Activated CD8-positive, alpha-beta memory T cell treated with anti-CD3 and anti-CD28 coated beads for 1 hour (primary cell): ENCODE measurements at places on chromosomes 3 and 15.

GRCh38 chr3:72129501-72130094 is 344.6 kb upstream of the PROK2 start:
- no peak for DNase-seq

GRCh38 chr3:43346978-43347749 is 60.8 kb downstream of the SNRK start:
- DNase-seq = no peak

GRCh38 chr3:14494279-14494972 is 45.7 kb downstream of the GRIP2 start:
- no peak for DNase-seq

DNA sequence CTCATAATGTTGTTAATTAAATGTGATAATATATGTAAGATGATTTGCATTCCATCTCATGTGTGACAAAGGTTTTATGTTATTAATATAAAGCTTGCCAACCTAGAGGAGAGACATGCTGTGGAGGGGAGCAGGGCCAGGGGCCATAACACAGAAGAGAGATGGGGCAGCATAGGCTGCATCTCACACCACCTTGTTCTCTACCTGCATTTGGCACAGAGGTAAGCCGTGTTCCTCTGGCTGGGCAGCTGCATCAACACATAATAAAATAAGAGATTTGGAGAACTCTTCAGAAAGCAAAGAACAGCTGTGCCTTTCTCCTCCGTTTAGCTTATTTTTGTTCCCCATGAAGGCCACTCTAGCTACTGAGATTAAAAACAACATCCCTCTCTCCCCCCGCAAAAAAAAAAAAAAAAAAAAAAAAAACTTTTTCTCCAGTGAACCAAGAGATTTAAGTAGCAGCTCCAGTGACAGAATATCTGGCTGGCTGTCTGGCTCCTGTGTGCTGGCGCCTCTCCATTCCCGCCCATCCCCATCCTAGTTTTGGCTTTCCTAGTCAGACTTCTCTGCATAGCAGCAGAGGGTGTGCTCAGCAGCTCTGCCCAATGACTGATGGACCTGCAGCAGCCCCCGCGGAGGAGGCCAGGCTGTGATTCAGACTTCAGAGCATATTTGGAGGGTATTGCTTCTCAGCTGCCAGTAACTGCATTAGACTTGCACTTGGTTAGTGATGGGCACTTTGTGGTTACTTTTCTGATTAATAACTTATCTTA is 52.2 kb upstream of the STXBP5L start:
- DNase-seq = no peak

- no peak for DNase-seq
Measured at GRCh38 chr15:100958326-100959065, 39.3 kb downstream of the LRRK1 start.

DNA sequence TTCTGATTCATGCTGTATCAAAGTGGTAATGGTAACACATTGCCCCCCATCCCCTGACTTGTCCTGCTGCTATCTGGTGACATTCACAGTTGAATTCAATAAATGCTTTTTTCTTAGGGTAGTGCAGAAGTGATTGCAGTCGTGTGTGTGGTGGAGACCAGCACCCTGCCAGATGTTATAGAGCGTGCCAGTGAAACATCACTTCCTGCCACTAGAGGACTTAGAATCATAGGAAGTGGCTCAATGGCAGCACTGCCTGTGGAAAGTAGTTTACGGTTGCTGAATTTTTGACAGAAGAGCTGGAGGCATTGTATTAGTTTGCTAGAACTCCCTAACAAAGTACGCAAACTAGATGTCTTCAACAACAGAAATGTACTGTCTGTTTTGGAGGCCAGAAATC is 37.4 kb upstream of the P2RY12 start:
- DNase-seq = no peak

- DNase-seq = no peak
Measured at GRCh38 chr3:53092216-53092615, 38.0 kb downstream of the RFT1 start.

GRCh38 chr3:10697918-10698317 is 118.1 kb upstream of the SLC6A11 start:
- no peak for DNase-seq

GRCh38 chr3:196638861-196639482 is 522 bp upstream of the NRROS start:
- no peak for DNase-seq

DNA sequence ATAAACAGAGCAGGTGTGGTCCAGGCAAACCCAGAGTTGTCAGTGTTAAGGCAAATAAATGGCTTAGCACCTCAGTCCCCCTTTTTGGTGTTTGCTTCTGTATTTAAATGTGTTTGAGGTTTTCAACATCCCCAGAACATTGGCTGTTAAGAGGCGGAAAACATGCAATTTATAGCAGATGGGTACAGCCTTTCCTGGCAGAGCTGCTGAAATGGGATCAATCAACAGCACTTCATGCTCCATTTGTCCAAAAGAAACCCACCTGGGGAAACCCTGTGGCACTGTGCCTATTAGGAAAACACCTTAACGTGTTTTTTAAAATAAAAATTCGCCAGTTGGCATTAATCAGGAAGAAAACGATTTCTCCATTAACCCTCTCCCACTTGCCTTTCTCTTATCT is 135.4 kb downstream of the MCTP2 start:
- DNase-seq = no peak

DNA sequence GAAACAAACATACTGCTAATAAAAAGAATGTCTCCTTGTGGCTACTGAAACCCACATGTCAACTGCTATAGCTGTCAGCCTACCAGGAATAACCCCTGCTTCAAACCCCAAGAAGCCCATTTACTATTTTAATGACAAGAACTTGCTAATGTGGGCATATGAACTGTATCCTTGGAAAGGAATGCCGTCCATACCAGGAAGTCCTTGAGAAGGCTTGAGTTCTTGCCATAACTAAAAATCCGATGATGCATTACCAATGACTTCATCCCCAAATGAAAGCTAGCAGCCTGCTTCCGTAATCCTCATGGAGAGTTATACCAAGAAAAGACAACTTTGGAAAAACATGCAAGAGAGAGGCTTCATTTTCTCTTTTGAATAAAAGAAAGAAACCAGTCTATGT is 34.8 kb downstream of the MINDY4B start:
- no peak for DNase-seq

DNA sequence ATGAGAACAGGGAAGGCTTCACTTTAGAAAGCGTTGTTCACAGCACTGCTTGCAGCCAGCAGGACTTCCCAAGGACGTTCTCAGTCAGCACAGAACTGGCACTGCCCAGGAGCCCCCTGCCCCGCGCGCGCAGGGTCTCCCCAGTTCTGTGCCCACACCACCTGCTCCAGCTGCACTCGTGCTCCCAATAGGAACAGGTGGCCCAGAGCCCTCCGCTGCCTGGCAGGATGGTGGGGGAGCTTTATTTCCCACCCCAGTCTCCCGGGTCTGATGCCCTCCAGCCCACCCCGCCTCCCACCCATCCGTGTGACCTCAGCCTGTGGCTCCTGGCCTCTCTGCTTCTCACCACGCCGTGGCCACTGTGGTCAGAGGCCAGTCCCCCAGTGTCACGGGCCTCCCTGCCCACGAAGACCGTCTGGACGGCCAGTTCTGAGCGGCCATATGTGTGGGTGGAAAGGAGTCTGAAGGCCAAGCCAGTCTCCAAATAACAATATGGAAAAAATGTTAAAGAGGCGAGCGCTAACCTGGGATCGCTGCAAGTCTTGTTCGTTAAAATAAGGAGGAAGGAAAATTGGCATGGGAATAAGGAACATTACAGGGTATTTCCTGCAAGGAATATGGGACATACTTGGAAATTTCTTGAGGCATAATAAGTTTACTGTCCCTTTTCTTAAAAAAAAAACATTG is 54.6 kb upstream of the PCSK6 start:
- no peak for DNase-seq

GRCh38 chr3:107063351-107063750 is 313.9 kb upstream of the CCDC54 start:
- DNase-seq = no peak

- no peak for DNase-seq
Measured at GRCh38 chr3:13525827-13526625, 22.9 kb upstream of the FBLN2 start.

GRCh38 chr15:63169788-63170187 is 12.5 kb upstream of the RPS27L start:
- DNase-seq = no peak

DNA sequence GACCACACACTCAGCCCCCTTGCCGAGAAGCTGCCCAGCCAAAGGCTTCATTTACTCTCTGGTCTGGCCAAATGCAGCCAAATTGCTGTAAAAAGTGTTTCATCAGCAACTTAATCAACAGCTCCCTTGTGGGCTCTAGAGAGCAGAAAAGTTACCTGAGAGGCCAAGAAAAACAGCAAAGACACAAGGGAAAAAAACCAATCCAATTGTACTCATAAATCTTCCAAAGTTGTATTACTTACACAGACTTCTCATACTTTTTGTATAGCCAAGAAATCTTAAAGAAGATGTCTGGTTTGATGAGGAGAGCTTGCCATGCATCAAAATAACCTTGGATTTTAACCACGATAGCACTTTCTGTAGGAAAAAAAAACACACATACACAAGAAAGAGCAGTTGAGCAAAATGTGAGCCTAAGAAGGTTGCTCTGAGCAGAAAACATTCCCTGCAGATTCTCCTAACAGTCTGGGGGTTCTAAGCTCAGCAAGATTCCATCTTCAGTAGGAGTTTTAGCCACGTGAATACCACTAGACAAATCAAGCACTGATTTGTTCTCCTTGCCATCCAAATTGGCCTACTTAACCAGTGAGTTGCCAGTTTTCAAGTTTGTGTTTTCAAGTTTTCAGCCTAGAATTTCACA is 120.0 kb downstream of the CYP19A1 start:
- no peak for DNase-seq

GRCh38 chr3:9552252-9552999 is 1.2 kb downstream of the LHFPL4 start:
- no peak for DNase-seq

- DNase-seq = no peak
Measured at GRCh38 chr15:52518487-52519371, 10.0 kb downstream of the MYO5A start.

DNA sequence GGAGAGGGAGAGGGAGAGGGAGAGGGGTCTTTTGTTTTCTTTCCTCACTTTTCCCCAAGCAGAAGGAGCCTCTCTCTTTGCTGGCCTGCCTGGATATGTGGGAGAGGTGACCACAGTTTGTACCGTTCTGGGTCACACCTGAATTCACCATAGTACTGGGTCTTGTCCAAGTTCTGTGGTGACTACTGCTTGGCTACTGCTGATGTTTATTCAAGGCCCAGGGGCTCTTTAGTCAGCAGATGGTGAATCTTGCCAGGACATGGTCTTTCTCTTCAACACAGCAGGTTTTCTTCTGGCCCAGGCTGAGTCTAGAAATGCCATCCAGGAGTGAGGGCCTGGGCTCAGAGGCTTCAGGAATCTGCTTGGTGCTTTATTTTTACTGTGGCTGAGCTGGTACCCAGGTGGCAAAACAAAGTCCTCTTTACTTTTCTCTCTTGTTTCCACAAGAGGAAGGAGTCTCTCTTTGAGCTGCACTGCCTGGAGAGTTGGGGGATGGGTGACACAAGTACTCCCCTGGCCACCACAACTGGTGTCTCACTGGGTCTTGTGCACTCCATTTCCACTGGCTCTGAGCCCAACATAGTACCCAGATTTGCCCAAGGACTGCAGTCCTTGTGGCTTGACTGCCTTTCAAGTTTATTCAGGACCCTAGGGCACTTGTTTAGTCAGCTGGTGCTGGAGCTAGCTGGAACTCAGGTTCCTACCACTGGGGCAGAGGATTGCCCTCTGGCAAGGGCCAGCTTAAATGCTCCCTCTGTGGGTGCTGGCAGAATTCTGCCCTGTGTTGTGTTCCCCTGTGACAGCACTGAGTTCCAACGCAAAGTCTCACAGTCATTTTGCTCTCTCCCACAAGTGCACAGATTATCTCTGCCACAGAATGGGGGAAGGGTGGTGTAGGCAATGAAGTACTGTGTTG is 16.8 kb upstream of the CCNDBP1 start:
- no peak for DNase-seq

DNA sequence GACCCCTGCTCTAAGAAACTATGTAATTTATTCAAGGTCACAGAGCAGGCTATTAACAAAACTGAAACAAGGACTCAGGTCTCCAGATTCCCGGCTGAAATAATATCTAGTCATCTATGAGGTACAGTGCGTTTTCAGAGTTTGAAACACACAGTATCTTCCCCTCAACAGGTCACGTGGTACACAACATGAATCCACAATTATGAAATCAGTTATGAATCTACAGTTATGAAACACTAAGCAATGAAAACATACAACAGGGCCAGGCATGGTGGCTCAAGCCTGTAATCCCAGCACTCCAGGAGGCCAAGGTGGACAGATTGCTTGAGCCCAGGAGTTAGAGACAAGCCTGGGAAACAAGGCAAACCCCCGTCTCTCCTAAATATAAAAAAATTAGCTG is 72.7 kb downstream of the FSIP1 start:
- no peak for DNase-seq

GRCh38 chr15:60222404-60222803 is 175.4 kb downstream of the ANXA2 start:
- no peak for DNase-seq

DNA sequence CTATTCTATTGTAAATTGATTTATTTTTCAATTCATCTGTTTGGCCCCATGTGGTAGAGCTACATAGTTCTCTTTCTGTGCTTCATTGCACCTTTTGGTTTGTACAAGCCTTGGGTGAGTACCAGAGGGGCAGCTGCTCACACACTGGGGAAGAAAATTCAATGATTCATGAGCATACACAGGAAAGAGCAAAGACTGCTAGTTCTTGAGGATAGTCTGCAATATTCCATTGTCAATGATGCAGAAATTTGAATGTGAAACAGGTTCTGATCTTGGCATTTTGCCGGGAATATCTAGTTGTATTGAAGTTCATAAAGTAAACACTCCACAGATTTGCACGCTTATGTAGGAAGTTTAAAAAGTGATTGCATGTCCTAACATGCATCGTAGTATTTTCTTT is 304.6 kb downstream of the NAALADL2 start:
- DNase-seq = no peak

DNA sequence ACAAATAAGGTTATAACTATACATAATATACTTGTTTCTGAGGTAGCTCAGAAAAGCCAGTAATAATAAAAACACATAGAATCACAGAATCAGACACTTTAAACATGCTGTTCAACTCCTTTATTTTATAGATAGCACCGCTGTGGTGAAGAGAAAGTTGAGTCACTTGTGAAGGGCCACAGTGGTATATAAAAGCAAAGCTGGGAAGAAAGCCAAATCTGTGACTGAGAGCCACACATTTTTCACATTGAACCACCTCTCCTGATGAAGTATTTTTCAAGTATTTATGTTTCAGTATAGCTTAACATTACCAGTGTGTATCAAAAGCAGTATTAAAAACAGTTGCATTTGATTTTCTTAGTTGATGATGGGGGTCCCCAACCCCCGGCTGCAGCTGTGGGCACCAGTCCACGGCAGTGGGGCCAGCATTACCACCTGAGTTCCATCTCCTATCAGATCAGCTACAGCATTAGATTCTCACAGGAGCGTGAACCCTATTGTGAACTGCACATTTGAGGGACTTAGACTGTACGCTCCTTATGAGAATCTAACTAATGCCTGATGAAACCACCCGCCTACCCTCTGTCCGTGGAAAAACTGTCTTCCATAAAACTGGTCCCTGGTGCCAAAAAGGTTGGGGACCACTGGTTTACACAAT is 46.2 kb downstream of the TBL1XR1 start:
- DNase-seq = no peak

- DNase-seq = no peak
Measured at GRCh38 chr15:46576646-46577395, 942.0 kb downstream of the SQOR start.
